ENCODE measurements at places on chromosomes 1 and 21. TPM values are rescaled to one million over a fixed set of nuclear protein-coding genes. Genes with fewer than 3 reads are reported as not detected.

Gene CITED4
- 149 TPM for total RNA-seq

Gene CPLANE2
- total RNA-seq: 6.4 TPM

Gene TRIM58
- total RNA-seq: 0.25 TPM

DNA sequence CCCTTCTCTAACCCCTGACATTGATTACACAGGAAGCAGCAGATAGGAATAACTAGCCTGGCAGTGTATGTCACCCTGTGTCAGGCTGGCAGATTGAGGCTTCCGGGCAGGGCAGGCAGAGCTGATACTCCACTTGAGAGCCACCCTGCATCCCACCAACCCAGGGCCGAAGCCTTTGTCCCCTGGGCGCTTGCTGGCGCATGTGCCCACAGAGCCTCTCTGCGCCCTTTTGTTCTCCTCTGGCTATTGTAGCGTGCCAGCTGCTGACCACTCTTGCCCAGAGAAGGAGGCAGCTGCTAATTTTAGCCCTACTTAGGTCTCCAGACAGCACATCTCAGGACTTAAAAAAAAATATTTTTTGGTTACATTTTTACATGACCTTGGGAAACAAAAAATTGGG, 304.9 kb downstream of the HHAT start:
- no peak overlapping the region for H3K4me3 ChIP-seq
- DNase-seq: no peak
- no peaks in the 10 kb centered on the region for H3K36me3 ChIP-seq
- no peaks in the 10 kb centered on the region for H3K27me3 ChIP-seq
- H3K27ac ChIP-seq: no peak overlapping the region

Gene IGSF3
- total RNA-seq: 0.45 TPM

Measured in ovary (tissue), 10 donors.